Stimulated activated CD4-positive, alpha-beta T cell treated with anti-CD3 and anti-CD28 coated beads, Interleukin-15, amount 100 ng/mL, for 1 hour (primary cell): ENCODE measurements at places on chromosomes 5 and 9.

DNA sequence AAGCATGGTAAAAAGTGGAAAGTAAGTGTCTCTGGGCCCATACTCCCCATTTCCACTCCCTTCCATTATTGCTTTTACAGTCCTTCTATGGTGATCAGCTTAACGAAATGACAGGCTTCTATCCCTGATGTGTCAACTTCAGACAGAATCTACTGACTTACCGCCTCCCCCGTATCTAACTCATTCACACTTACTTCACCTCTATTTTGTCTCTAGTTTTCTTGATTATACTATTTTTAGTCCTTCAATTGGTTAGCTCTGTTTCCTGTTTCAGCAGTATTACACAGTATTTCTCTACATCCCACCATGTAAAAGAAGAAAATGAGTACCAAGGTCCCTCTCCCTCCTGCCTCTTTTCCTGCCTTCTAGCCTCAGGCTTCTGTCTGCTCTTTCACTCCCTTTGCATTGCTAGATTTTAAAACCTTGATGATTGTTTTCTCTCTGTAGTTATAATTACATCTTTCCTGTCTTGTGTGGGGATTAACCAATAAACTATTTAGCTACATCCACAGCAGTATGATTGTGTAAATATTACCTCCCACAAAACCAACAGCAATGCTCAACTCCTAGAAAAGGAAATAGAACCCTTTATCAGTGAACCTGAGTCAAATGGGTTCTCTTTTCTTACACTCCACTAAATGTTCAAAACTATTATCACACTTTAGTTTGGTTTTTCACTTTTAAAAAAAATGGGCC lies 53.4 kb downstream of the GNAQ start:
- no peak for DNase-seq

- DNase-seq: no peak
Measured at GRCh38 chr5:160108124-160108523, 11.1 kb downstream of the PWWP2A start.

GRCh38 chr5:73911761-73912393 lies 285.9 kb downstream of the ARHGEF28 start:
- DNase-seq: no peak

DNA sequence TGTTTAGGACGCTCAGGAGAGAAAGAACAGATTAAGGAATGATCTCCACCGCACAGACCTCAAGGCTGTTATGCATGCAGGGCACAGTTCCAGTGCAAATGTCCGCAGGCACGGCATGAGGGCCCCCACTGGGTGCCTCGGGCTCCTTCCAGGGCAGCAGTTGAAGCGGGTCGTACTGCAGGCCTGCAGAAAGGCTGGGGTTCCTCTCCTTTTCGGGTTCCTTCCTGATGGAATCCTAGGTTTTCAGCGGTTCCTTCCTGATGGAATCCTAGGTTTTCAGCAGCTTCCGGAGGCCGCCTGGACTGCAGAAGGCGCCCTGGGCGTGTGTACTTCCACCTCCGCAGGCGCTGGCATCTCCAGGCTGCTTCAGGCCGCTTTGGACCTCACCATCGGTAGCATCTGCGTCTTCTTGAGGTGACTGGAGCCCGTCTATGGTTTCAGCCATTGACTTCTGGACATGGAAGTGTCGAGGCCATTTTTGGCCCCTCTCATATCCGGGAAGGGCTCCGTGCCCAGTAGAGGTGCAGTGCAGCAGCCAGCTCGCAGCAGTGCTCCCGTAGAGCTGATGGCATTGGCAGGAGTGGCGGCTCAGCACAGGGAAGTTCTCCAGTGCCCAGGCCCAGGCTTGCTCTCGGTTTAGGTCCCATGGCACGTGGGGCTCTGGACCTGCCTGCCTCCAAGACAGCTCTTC lies 5.6 kb upstream of the MGAT4B start:
- DNase-seq: no peak

- DNase-seq: no peak
Measured at GRCh38 chr9:72583370-72583769, 62.0 kb downstream of the TMC1 start.

- DNase-seq: no peak
Measured at GRCh38 chr9:82209797-82210470, 221.4 kb downstream of the SPATA31D1 start.

DNA sequence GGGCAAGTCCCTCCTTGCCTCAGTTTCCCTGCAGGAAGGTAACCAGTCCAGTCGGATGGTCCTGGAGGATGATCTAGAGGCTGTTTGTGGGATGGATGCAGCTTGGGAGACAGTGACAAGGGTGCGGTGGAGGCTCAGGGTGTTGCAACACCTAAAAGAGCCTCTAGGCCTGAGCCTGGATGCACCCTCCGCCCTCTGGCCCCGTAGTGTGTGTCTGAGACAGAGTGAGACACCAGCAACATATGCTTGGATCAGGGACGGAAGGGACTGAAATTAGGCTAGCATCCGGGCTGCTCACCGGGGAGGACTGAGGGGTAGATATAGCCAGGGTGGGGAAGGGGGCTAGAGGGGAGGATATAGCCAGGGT lies 1.1 kb downstream of the CRAT start:
- no peak for DNase-seq

DNA sequence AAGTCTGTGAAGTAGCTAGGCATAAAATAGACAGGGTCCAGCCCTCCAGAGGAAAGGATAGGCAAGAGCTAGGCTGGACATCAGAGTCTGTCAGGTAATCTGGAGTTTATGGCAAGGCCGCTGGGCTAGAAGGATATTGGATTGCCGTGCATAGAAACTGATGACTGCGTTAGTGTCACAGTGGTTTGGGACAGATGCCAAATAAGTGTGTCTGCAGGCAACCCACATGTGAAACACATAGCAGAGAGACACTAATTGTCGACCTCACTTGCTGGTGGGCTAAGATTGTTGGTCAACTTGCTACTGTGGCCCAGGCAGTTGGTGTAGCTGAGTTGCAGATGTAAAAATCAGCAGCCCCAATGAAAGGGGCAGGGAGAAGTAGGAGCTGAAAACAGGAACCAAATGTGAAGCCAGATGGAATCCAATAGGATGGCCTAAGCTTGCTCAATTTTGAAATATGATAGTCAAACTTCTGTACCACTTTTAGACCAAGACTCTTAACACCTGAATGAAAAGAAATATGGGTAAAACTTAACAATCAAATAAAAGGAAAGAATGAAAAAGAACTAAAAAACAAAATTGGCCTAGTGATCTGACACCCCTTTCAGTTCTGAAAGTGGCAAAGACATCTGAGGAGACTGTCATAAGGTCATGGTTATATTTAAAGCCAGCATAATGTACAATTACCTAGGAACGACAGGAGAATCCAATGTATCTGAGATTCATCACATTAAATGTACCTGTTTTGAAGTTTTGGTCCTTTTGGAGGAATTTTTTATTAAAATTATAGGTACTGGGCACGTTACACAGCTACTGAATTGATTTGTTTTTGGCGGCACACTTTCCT lies 243.3 kb upstream of the ACTBL2 start:
- DNase-seq: no peak

GRCh38 chr5:152329207-152329606 lies 75.9 kb downstream of the NMUR2 start:
- no peak for DNase-seq

GRCh38 chr9:12920437-12920836 lies 145.6 kb downstream of the LURAP1L start:
- no peak for DNase-seq

DNA sequence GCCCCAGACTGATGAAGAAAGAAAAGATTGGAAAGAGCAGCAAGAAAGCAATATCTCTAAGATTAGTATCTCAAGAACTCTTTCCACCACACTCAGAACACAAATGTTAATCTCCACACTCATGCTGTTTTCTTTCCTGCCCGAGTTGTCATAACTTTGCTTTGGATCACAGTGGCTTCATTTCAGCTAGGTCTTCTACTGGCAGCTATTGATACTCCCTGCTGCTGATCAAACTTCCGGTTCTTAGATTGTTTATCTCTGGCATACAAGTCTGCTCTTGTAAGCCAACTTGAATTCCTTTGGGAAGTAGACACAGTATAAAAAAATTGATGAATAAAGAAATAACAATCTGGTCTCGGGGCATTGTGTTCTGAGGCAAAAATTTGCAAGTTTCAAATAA lies 77.7 kb upstream of the SPEF2 start:
- no peak for DNase-seq

GRCh38 chr5:130966990-130967525 lies 198.0 kb downstream of the HINT1 start:
- no peak for DNase-seq

GRCh38 chr9:115469841-115470240 lies 351.9 kb upstream of the TNC start:
- no peak for DNase-seq

DNA sequence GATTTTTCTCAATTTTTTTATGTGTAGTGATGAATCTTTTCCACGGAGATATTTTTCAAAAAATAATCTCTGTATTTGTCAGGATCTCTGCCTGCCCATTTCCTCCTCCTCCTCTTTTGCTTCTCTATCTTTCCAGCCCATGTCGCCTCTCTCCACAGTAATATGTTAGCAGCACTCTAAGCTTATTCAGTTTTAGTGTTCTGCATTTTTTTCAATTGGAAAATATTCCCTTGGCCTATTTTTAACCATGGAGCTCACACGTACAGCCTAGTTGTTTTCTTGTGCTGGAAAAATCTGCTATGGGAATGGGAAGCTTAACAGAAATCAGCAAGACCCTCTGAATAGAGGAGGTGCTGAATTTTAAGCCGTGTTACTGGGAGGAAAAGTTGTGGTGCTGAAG lies 16.3 kb downstream of the TRPC7 start:
- DNase-seq: no peak

GRCh38 chr5:50553560-50553984 lies 112.5 kb upstream of the EMB start:
- no peak for DNase-seq

DNA sequence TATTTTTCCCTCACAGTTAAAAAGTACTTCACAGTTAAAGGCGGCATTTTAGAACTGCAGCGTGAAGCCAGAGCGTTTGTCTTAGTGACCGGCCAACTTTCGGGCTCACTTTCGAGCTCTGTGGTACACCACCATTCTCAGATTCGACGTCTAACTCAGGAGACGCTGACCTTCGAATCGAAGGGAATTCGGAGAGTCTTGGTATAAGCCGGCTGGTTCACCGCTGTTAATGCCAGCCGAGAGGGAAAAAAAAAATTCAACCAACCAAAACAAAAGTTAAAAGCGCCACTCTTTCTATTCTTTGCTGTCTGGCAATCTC lies 544 bp upstream of the SNX24 start:
- DNase-seq: no peak

DNA sequence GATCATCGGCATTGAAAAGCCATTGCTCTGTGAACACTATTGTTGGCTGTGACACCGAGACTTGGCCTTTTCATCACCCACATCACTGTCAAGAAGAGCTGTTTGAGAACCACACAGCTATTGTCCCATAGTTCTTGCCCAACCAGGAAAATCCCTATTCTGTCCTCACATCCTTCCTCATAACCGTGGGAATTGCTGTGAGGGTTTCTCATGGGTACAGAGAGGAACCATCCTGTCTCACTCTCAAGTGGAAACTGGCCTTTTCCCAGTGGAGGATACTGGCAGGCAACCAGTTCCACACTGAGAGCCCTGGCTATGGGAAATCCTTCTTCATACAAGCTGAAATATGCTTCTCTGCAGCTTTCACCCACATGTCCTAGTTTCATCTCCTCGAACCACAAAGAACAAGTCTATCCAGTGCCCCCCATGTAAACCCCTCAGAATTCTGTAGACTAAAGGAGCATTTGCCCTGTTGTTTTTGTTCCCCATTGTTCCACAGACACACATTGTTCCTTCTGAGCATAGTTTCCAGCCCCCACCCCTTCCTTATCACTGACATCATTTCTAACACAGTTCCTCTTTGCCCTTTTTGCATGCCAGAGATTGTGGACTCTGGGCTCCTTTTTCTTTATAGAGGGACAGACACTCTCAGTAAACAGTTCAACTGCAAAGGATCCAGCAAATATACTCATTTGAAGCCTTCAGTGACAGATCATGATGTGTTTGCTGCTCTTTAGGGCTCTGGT lies 57.8 kb upstream of the C5orf46 start:
- DNase-seq: no peak

GRCh38 chr9:121474231-121474947 lies 25.3 kb downstream of the GGTA1 start:
- no peak for DNase-seq

GRCh38 chr9:9612270-9612669 lies 1000.5 kb downstream of the PTPRD start:
- no peak for DNase-seq

DNA sequence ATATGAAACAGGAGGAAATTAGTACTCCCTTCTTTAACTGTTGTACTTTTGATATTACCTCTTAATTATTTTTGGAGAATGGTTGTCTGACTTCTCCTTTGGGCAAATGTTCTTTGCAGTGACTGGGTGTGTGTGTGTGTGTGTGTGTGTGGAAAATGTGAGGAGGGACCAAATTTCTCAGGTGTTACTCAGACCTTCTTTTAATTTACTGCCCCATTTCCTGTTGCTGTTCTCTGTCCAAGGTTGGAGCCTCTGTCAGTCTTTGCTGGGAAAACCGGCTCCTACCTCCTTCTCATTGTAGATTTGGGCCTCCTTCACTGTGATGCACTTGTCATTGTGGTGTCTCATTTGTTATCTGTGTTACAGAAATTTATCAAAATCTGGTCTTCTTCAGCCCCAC lies 68.4 kb downstream of the PBX3 start:
- DNase-seq: no peak

GRCh38 chr9:82601293-82601771 lies 461.6 kb downstream of the RASEF start:
- no peak for DNase-seq

- DNase-seq: no peak
Measured at GRCh38 chr9:7216004-7216841, 458.4 kb downstream of the KDM4C start.

DNA sequence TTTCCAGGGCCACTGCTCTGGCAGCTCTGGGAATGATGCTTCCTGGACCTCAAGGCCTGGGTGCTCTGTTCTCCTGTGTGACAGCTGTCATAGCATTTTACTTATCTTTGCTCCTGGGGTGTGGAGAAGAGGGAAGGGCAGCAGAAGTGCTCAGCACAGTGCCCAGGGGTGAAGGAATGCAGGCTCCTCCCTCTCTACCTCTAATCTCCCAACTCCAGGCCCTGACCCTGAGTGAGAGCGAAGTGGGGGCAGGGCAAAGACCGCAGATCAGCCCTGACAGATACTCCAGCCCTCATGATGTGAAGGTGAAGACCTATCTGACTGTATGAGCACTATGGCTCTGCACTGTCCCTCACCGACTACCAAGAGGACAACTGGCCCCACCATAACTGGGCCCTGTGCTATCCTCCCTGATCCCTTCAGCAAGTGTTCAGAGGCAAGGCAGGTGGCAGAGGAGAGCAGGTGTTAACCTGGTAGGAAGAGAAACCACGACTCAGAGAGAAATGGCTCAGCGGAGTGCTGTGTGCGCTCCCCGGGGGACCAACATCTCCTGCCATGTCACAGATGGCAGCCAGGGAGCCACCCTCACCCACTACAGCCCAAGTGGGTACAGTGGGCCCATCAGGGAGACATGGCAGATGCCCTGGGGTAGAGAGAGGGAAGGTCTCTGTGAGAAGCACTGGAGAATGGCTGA lies 16.8 kb downstream of the ACSL6 start:
- DNase-seq: no peak

GRCh38 chr5:43149231-43149630 lies 28.5 kb downstream of the ZNF131 start:
- DNase-seq: no peak

GRCh38 chr9:14221558-14221957 lies 92.4 kb downstream of the NFIB start:
- DNase-seq: no peak
